ENCODE measurements at places on chromosomes 4 and X. TPM values are rescaled to one million over a fixed set of nuclear protein-coding genes. Genes with fewer than 3 reads are reported as not detected.
A peak's percentile ranks its signal among the peaks of the same experiment; 100 is the strongest.

ATP11C gene
- total RNA-seq, result 26.0 TPM

- no peaks in the 10 kb centered on the region for H3K27me3 ChIP-seq
- no peak overlapping the region for H3K4me3 ChIP-seq
- H3K36me3 ChIP-seq, result no peaks in the 10 kb centered on the region
- no peak for DNase-seq
- H3K27ac ChIP-seq, result no peak overlapping the region
These were observed 198.2 kb downstream of the RASL11B start for GRCh38 chr4:53060278-53060677.

DNA sequence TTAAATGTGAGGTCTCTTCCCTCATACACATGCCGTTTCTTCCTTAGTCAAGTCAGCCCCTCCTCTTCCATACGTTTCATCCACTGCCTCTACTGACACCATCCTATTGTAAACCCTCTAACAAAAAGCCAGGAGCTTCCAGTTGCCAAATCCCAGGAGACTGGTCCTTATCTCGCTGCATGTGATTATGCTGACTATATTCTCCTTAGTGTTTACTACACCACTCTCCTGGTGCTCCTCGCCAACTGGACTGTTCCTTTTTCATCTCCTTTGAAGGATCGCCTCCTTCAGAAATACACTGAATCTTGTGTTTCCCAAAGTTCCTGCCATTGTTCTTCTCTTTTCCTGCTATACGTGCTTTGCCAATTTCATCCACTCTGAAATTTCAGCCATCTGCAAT is 27.7 kb downstream of the MAML3 start:
- H3K27me3 ChIP-seq, result no peaks in the 10 kb centered on the region
- no peaks in the 10 kb centered on the region for H3K36me3 ChIP-seq
- no peak overlapping the region for H3K4me3 ChIP-seq
- no peak overlapping the region for H3K27ac ChIP-seq
- DNase-seq, result no peak
- no peaks in the 10 kb centered on the region for H3K4me1 ChIP-seq

GRCh38 chrX:47380268-47380667 is 9.9 kb downstream of the ZNF157 start:
- H3K4me1 ChIP-seq, result no peaks in the 10 kb centered on the region
- H3K36me3 ChIP-seq, result no peaks in the 10 kb centered on the region
- H3K27ac ChIP-seq, result no peak overlapping the region
- H3K4me3 ChIP-seq, result no peak overlapping the region
- peak; percentile 51 for DNase-seq
- no peaks in the 10 kb centered on the region for H3K27me3 ChIP-seq

DNA sequence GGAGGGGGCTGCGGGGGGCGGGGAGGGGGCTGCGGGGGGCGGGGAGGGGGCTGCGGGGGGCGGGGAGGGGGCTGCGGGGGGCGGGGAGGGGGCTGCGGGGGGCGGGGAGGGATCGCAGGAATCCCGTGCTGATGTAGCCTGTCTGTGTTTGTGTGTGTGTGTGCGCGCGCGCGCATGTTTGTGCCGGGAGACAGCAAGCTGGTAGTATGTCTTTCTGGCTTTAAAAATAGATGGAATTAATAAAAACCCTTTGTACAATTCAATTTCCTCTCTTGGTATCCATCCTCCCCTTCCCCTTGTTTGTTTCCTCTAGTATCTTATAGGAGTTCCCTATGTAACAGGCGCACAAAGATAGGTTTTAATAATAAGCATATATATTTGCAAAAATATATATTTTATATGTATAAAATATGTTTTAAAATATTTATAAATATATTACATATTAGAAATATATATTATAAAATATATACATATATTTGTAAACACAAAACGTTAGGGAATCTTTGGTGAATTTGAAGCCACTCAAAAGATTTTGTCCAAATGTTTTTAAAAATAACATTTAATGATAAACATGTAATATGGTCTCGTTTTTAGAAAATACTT is 782 bp downstream of the ARHGAP24 start:
- peak overlapping the region; percentile 76 for H3K27ac ChIP-seq
- no peak for DNase-seq
- H3K4me3 ChIP-seq, result peak overlapping the region; percentile 48

- H3K27me3 ChIP-seq, result no peaks in the 10 kb centered on the region
- no peak for DNase-seq
- H3K27ac ChIP-seq, result no peak overlapping the region
- H3K4me3 ChIP-seq, result no peak overlapping the region
- H3K4me1 ChIP-seq, result no peaks in the 10 kb centered on the region
These were observed 64.5 kb downstream of the TEC start for GRCh38 chr4:48205107-48205506.

CCNA2 gene
- 16.9 TPM for total RNA-seq

DNA sequence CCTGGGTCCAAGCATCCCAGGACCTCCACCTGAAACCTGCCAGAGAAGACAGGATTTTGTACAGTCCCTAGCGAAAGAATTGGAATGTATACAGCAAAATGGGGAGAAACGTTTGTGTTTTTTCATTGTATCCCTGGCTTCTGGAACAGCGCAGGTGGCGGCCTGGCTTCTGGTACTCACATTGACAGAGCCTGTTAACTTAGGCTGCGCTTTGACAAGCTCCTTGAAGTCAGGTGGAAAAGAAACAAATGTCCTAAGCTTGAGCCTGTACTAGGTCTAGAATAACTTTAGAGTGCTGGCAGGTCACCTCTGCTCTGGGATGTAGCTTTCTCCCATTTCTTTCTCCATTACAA is 343.7 kb upstream of the KLF3 start:
- H3K27me3 ChIP-seq, result no peaks in the 10 kb centered on the region
- peak overlapping the region; percentile 90 for H3K27ac ChIP-seq
- H3K4me3 ChIP-seq, result no peak overlapping the region
- H3K4me1 ChIP-seq, result peaks cover 31% of the 10 kb centered on the region

DNA sequence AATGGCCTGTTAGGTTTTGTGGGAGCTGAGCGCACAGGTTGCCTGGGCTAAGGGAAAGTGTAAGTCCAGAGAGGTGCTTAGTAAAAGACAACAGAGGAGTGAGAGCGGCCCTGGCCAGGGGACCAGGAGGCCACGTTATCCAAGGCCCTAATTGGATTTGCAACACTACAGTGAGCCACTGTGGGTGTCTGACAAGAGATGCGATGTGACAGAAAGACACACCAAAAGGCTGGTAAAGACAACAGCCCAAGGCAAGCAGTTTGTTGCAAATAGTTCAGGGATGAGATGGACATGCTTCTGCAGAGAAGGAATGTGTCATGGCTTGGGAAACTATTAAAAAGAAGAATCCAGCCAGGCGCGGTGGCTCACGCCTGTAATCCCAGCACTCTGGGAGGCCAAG is 162.7 kb upstream of the KIT start:
- H3K4me1 ChIP-seq, result no peaks in the 10 kb centered on the region
- H3K4me3 ChIP-seq, result no peak overlapping the region
- H3K36me3 ChIP-seq, result no peaks in the 10 kb centered on the region
- H3K27me3 ChIP-seq, result no peaks in the 10 kb centered on the region

DNA sequence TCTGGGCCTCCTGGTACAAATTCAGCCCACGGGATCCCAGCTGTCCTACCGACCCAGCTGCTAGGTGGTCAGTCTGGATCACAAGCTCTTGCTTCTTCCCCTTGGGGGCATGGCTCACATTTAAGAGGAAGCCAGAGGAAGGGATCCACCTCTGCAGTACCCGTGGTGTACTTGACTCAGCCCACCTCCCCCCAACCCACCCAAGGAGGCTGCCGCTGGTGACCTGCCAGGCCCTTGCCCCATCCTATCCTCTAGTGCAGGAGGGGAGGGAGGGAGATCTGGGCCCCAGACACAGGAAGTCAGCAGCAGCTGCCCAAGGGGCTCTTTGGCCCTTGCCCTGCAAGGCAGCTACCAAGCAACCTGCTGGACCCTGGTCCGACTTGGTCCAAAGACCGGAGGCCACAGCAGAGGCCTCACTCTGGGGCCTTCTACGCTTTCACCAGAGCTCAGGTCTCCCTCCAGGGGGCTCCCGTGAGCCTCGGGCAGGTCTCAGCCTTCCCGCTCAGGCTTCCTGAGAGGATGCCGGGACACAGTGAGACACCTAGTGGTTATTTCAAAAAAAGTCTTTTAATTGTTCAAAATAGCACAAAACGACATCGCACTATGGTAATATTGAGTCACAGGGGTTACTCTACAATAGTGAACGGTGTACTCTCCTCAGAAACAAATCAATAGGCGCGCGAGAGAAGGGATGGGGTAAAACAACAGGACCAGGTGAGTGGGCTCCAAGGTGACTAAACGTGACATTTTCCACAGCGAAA is 2.7 kb upstream of the RENBP start:
- H3K27me3 ChIP-seq, result no peaks in the 10 kb centered on the region
- peak overlapping the region; percentile 62 for H3K27ac ChIP-seq
- DNase-seq, result peak; percentile 84
- H3K4me3 ChIP-seq, result no peak overlapping the region
- H3K4me1 ChIP-seq, result no peaks in the 10 kb centered on the region

- no peaks in the 10 kb centered on the region for H3K27me3 ChIP-seq
- DNase-seq, result no peak
- no peaks in the 10 kb centered on the region for H3K4me1 ChIP-seq
- no peak overlapping the region for H3K4me3 ChIP-seq
- no peak overlapping the region for H3K27ac ChIP-seq
- no peaks in the 10 kb centered on the region for H3K36me3 ChIP-seq
These were observed 122.4 kb downstream of the RASL11B start for GRCh38 chr4:52984462-52984881.

DNA sequence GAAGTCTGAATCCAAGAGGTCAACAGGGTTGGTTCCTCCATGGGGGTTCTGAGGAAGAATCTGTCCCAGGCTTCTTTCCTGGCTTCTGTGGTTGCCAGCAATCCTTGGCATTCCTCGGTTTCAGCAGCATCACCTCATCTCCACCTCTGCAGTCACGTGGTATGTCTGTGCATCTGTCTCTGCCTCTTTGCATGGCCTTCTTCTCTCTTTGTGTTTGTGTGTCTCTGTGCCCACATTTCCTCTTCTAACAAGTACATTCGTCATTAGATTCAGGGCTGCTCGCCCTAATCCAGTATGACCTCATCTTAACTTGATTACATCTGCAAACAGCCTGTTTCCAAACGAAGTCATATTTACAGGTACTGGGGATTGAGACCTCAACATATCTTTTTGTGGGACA is 114.0 kb downstream of the BCOR start:
- no peak overlapping the region for H3K4me3 ChIP-seq
- DNase-seq, result no peak
- peaks cover 3% of the 10 kb centered on the region for H3K4me1 ChIP-seq
- no peak overlapping the region for H3K27ac ChIP-seq
- H3K36me3 ChIP-seq, result no peaks in the 10 kb centered on the region

GRCh38 chr4:113996599-113997177 is 17.2 kb upstream of the ARSJ start:
- no peaks in the 10 kb centered on the region for H3K27me3 ChIP-seq
- no peaks in the 10 kb centered on the region for H3K36me3 ChIP-seq
- no peak overlapping the region for H3K4me3 ChIP-seq

Data from transverse colon (tissue), 4 donors.